Activated T-cell treated with anti-CD3 and anti-CD28 coated beads, Interleukin-2, amount 50 U/mL, for 72 hours (primary cell): ENCODE measurements at places on chromosomes 16 and 17.
A peak's percentile ranks its signal among the peaks of the same experiment; 100 is the strongest.

GRCh38 chr16:79165506-79165905, 435.0 kb downstream of the MAF start:
- peaks cover 23% of the 10 kb centered on the region for H3K4me1 ChIP-seq
- no peak overlapping the region for H3K4me3 ChIP-seq
- H3K27ac ChIP-seq, result no peak overlapping the region
- H3K36me3 ChIP-seq, result peaks cover 4% of the 10 kb centered on the region
- H3K27me3 ChIP-seq, result no peaks in the 10 kb centered on the region
- DNase-seq, result no peak

DNA sequence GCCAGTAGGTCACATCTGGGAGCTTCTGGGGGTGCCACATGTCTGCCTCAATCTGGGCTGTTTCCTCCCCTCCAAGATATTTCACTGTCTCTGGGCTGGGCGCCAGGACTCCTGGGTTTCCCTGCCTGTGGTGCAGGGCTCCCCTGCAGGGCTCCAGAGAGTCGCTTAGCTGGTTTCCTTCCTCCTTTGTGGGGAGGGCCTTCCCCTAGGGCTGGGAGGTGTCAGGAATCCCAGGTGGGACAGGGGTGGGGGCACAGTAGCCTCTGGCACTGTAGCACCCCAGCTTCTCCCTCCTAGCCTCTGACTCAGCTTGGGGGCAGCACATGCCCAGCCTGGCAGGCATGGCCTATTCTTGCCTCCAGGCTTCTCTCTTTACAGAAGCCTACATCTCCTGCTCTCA, 2.6 kb downstream of the RARA start:
- peaks cover 37% of the 10 kb centered on the region for H3K4me1 ChIP-seq
- H3K27me3 ChIP-seq, result no peaks in the 10 kb centered on the region
- H3K36me3 ChIP-seq, result no peaks in the 10 kb centered on the region
- DNase-seq, result no peak
- H3K4me3 ChIP-seq, result peak overlapping the region; percentile 25
- H3K27ac ChIP-seq, result peak overlapping the region; percentile 27

- no peak overlapping the region for H3K27ac ChIP-seq
- no peaks in the 10 kb centered on the region for H3K36me3 ChIP-seq
- peaks cover 7% of the 10 kb centered on the region for H3K27me3 ChIP-seq
- H3K4me3 ChIP-seq, result no peak overlapping the region
- H3K4me1 ChIP-seq, result no peaks in the 10 kb centered on the region
- DNase-seq, result no peak
Observed at GRCh38 chr17:79137015-79137788, 62.6 kb downstream of the ENGASE start.

DNA sequence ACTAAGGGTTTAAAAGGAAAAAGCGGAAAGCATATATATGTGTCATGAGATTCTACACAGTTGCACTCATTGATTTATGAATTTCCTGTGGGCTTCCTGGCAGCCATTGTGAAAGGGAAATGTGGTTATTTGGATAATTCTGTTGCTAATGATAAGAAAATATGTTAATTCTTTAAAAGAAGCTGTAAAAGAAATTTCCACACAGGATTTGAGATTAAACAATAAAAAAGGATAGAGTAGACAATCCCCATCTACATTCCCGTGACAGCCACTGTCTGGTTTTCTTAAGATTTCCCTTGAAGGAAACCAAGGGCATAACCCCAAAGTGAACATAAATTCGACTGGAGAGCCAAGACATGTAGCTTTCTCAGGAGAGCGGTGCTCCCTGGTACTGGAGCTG, 397.5 kb downstream of the CPPED1 start:
- H3K4me1 ChIP-seq, result no peaks in the 10 kb centered on the region
- H3K27me3 ChIP-seq, result no peaks in the 10 kb centered on the region
- no peak for DNase-seq
- H3K4me3 ChIP-seq, result no peak overlapping the region

DNA sequence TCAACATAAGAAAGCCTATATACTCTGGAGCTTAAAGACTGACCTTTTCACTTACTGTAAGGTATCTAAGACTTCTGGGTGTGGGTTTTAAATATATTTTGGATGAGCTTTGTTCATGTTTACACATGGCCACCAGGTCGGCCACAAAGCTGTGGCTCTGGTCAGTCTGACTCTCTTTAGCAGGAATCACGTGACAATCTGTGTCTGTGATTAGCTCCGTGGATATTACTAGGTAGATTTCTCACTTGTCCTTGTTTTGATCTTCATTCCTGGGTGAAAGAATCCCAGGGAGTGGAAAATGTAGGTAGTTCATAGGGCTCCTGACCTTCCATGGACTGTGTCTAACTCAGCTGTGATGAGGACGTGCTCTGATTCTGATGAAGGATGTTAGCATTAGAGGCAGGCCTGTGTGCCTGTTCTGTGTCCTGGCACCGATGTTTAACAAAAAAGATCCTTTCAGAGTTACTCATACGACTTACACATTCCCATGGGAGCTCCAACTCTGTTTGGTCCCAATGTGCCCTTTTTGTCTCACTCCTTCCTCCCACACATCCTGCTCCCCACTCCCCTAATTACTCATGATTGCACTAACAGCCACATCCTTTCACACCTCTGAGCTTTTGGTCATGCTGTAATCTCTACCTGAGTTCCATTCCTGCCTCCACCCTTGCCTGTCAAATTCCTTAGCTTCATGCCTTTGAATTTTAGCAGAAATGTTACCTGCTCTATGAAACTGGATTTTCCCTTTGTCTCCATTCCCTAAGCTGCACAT, 425.1 kb downstream of the MAF start:
- peaks cover 7% of the 10 kb centered on the region for H3K4me1 ChIP-seq
- H3K4me3 ChIP-seq, result no peak overlapping the region
- peaks cover 7% of the 10 kb centered on the region for H3K36me3 ChIP-seq
- H3K27me3 ChIP-seq, result peaks cover 15% of the 10 kb centered on the region
- no peak for DNase-seq

- H3K36me3 ChIP-seq, result no peaks in the 10 kb centered on the region
- H3K27me3 ChIP-seq, result peaks cover 6% of the 10 kb centered on the region
- no peak for DNase-seq
- H3K4me3 ChIP-seq, result no peak overlapping the region
- H3K4me1 ChIP-seq, result peaks cover 43% of the 10 kb centered on the region
- H3K27ac ChIP-seq, result no peak overlapping the region
Observed at GRCh38 chr17:65567566-65567965, 6.1 kb upstream of the AXIN2 start.
